ENCODE measurements at places on chromosomes 11 and 22.

- no peak overlapping the region for H3K4me3 ChIP-seq
- H3K4me1 ChIP-seq, result no peaks in the 10 kb centered on the region
- H3K27ac ChIP-seq, result no peak overlapping the region
- DNase-seq, result no peak
- H3K27me3 ChIP-seq, result no peaks in the 10 kb centered on the region
Measured at GRCh38 chr11:115425816-115426215, 78.4 kb downstream of the CADM1 start.

GRCh38 chr11:73176145-73176873, 34.2 kb upstream of the FCHSD2 start:
- DNase-seq, result no peak
- H3K27me3 ChIP-seq, result no peaks in the 10 kb centered on the region
- no peaks in the 10 kb centered on the region for H3K4me1 ChIP-seq

DNA sequence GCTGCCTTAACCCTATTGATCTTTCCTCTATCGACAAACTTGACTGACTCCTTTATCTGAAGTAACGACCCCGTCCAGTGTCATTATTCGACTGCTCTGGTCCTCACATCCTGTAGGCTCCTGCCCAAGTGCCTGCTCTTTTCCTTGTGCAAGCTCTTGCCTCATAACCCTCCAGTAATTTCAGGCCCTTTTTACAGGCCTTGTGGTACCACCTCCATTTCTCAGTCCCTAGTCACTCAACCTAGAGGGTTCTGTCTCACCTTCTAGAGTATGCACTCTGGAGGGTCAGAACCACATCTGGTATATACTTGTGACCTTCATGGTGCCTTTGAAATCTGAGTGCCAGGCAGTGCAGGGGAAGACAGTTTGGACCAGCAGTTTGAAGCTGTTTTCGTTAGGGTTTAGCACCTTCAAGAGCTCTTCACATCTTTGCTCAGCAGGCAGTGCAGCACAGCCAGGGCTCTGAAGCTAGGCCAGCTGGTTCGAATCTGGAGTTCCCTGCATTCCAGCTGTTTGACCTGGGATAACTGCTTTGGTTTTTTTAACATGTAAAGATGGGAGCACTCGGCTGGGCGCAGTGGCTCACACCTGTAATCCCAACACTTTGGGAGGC, 11.2 kb downstream of the SNRPD3 start:
- no peak overlapping the region for H3K27ac ChIP-seq
- no peak overlapping the region for H3K4me3 ChIP-seq

DNA sequence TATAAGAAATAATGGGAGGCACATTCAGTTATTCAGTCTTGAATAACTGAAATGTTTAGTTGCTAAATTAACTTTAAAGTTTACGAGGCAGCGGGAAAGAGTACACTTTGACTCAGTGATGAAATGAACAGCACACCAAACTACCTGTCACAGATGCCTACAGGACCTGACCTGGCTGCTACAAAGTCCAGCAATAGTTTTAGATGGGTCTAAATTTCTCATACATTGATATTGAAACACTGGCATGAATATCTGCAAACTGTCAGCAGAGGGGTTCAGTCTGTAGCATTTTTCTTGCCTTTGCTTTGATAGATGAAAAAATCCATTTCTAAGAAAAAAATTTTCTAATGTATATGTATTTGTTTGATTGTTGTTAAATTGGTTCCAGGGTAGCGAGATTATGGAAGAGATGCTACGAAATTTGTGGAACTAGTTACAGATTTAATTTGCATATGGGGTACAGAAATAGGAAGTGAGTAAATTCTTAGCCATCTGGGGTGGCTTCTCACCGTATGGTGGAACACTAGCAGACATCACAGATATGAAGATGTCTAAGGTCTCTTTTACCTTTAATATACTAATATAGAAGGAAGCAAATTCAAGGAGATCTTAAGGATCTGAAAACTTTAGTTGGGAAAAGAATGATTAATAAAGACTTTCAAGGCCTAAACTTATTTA, 20.8 kb upstream of the GAB2 start:
- H3K27ac ChIP-seq, result no peak overlapping the region
- no peak overlapping the region for H3K4me3 ChIP-seq
- H3K27me3 ChIP-seq, result no peaks in the 10 kb centered on the region
- peaks cover 16% of the 10 kb centered on the region for H3K36me3 ChIP-seq

DNA sequence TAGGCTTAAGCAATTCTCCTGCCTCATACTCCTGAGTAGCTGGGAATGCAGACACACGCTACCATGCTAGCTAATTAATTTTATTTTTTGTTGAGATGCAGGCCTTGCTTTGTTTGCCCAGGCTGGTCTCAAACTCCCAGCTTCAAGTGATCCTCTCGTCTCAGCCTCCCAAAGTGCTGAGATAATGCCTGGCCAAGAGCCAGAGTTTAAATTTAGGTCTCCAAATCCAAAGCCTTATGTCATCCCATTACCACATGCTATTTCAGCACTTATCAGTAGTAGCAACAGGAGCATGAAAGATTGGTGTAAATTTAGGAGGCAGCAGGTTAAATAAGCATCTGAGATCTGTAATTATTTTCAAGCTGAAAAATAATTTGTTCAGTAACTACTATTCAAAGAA, 326.1 kb upstream of the ANO5 start:
- no peak overlapping the region for H3K27ac ChIP-seq
- no peaks in the 10 kb centered on the region for H3K36me3 ChIP-seq
- DNase-seq, result no peak
- H3K4me1 ChIP-seq, result no peaks in the 10 kb centered on the region
- H3K4me3 ChIP-seq, result no peak overlapping the region

DNA sequence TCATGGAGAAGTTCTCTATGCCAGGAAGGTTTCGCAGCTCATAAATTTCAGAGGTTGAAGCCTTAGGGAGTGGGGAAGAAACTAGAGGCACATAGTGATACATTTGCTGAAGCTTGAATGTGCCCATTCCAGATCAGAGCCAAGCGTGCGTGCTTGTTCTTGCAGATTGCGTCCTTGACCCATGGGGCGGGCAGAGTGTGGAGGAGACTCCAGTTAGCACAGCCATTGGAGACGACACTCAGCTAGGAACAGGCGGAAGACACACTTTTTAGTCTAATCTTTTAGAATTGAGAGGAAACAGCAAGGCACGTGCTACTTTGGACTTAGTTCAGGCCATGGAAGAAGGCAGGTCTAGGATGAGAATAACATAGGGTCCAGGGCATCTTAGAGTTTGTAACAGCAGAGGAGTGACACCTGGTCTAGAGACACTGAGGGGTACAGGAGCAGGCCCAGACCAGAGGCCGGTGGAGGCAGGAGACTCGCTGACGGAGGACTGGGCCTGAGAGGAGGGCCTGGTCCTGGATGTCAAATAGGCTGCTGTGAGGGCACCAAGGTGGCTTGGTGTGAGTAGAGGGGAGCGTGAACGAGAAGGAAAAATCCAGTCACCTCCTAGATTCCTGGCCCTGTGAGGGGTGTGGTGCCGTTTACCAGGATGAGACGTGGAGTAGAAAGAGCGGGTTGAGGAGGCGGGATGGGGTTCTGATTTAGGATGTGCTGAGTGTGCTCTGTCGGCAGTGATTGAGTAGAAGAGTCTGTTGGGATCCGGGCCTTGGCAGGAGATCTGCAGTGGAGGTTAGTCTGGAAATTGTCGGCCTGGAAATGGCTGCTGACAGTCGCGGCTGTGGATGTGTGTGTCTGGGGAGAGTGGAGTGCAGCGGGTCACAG, 154.7 kb downstream of the TBC1D22A start:
- no peaks in the 10 kb centered on the region for H3K27me3 ChIP-seq
- H3K27ac ChIP-seq, result no peak overlapping the region
- no peak overlapping the region for H3K4me3 ChIP-seq

- DNase-seq, result peak; percentile 27
- peaks cover 67% of the 10 kb centered on the region for H3K36me3 ChIP-seq
- H3K27me3 ChIP-seq, result no peaks in the 10 kb centered on the region
- H3K27ac ChIP-seq, result no peak overlapping the region
- H3K4me1 ChIP-seq, result no peaks in the 10 kb centered on the region
Measured at GRCh38 chr11:63906585-63906984, 10.4 kb downstream of the RCOR2 start.

- no peak overlapping the region for H3K27ac ChIP-seq
- peaks cover 31% of the 10 kb centered on the region for H3K36me3 ChIP-seq
- DNase-seq, result no peak
- no peaks in the 10 kb centered on the region for H3K27me3 ChIP-seq
- no peaks in the 10 kb centered on the region for H3K4me1 ChIP-seq
Measured at GRCh38 chr22:19035474-19036228, 86.6 kb downstream of the DGCR2 start.

GRCh38 chr11:76701294-76702040, 30.9 kb upstream of the LRRC32 start:
- H3K36me3 ChIP-seq, result no peaks in the 10 kb centered on the region
- no peaks in the 10 kb centered on the region for H3K4me1 ChIP-seq
- H3K27ac ChIP-seq, result no peak overlapping the region
- peaks cover 2% of the 10 kb centered on the region for H3K27me3 ChIP-seq
- DNase-seq, result no peak
- H3K4me3 ChIP-seq, result no peak overlapping the region

DNA sequence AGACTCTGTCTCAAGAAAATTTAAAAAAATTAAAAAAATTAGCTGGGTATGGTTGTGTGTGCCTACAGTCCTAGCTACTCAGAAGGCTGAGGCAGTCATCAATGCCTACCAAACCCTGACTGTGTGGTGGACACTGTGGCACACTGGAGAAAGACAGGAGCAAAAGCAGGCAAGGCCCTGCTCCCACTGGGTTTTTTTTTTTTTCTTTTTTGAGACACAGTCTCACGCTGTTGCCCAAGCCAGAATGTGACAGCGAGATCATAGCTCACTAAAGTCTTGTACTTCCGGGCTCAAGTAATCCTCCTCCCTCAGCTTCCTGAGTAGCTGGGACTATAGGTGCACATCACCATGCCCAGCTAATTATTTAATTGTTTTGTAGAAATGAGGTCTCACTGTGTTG, 4.6 kb downstream of the NEFH start:
- no peak overlapping the region for H3K4me3 ChIP-seq
- no peaks in the 10 kb centered on the region for H3K36me3 ChIP-seq
- H3K4me1 ChIP-seq, result peaks cover 13% of the 10 kb centered on the region
- DNase-seq, result no peak
- H3K27ac ChIP-seq, result no peak overlapping the region
- no peaks in the 10 kb centered on the region for H3K27me3 ChIP-seq

DNA sequence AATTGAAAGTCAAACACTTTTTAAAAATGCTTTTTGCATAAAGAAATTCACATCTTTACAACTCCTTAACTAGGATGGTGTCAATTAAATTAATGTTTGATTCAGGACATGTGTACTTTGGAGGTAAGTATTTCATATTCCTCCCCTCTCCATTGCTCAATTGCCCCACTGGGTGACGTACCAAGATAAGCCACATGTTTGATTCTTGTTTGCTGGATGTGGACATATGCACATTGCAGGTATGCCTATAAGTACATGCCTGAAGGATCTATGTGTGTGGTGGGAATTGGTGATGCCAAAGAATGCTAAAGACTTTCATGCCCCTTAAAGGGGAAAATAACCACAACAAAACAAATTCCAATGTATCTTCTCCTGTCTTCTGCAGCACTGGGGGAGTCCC, 5.8 kb downstream of the CD44 start:
- peak overlapping the region; percentile 91 for H3K27ac ChIP-seq
- peaks cover 88% of the 10 kb centered on the region for H3K4me1 ChIP-seq

GRCh38 chr22:24588757-24589481, 4.0 kb downstream of the LRRC75B start:
- H3K4me1 ChIP-seq, result peaks cover 4% of the 10 kb centered on the region
- H3K36me3 ChIP-seq, result no peaks in the 10 kb centered on the region
- no peak overlapping the region for H3K4me3 ChIP-seq

DNA sequence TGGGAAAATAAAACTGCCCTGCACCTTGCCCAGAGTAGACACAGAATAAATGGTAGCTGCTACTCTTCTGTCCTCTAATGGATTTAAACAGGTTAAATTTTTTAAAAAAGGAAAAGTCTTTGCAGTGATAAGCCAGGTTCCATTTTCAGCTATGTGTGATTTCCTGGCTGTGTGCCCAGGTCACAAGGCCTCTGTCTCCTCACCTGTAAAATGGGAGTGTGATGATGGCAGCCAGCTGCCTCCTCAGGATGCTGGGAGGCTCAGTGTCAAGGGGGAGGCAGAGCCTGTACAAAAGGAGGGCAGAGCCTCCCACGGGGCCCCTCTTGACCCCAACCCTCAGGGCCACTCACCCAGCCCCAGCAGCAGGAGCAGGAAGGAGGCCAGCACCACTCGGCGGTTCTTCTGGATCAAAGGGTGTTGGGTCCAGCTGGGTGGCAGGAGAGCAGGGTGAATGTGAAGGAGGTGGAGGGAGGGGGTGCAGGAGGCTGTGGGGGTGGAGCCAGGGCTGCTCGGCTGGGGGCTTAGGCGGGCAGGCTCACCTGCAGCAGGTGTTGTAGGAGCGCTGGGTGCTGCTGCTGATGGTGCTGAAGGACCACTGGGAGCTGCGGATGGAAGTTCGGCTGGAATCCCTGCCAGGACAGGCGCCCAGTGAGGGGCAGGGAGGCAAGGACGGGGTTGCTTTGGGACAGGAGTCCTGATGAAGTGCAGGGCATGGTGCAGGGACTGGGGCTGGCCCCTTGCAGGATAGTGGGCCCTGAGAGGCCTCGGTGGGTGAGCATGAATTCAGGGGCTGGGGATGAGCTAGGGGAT, 1.9 kb downstream of the TMEM134 start:
- H3K27me3 ChIP-seq, result no peaks in the 10 kb centered on the region
- no peak overlapping the region for H3K4me3 ChIP-seq
- peak overlapping the region; percentile 80 for H3K27ac ChIP-seq

- no peak overlapping the region for H3K4me3 ChIP-seq
- H3K4me1 ChIP-seq, result peaks cover 18% of the 10 kb centered on the region
- no peaks in the 10 kb centered on the region for H3K27me3 ChIP-seq
- DNase-seq, result no peak
- H3K36me3 ChIP-seq, result no peaks in the 10 kb centered on the region
- no peak overlapping the region for H3K27ac ChIP-seq
Measured at GRCh38 chr11:297051-297585, 2.2 kb downstream of the IFITM5 start.

GRCh38 chr22:20084547-20085413, 4.7 kb downstream of the DGCR8 start:
- H3K36me3 ChIP-seq, result peaks cover 43% of the 10 kb centered on the region
- H3K4me3 ChIP-seq, result no peak overlapping the region
- H3K4me1 ChIP-seq, result peaks cover 41% of the 10 kb centered on the region

DNA sequence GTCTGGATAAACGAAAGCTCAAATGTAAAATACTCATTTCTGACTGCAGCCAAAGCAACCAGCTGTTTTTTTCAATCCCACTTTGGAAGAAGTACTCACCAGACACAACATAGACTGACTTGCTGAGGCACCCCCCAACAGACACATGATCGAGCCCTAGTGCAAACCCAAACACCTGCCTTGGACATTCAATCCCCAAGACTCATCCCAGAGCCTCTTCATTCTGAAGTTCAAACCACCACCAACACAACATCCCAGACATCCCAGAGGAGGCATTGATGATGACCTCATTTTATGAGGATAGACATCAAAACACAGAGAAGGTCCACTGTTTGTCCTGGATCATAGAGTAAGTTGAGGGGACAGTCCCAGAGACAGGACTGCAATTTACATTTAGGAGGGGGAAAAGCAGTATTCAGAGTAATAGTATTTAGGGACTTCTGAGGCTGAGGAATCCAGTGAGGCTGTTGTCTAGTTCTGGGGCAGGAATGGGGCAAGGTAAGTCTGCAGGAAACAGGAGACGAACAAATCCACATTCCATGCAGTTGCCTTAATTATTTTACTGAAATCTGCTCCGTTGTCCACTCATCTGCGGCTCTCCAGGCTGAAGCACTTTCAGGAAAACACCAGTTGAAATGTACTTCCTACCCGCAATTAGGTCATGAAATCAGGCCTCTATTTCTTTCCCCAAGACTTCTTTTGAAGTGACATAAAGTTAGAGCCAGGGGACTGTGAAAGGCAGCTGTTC, 54.8 kb downstream of the CLPB start:
- no peaks in the 10 kb centered on the region for H3K4me1 ChIP-seq
- H3K36me3 ChIP-seq, result peaks cover 2% of the 10 kb centered on the region
- H3K27me3 ChIP-seq, result no peaks in the 10 kb centered on the region
- H3K27ac ChIP-seq, result no peak overlapping the region
- no peak overlapping the region for H3K4me3 ChIP-seq
